Bronchial epithelial cell (primary cell): ENCODE measurements at places on chromosomes 3 and 15. TPM values are rescaled to one million over a fixed set of nuclear protein-coding genes. Genes with fewer than 3 reads are reported as not detected.

CYP1A1 gene
- total RNA-seq, result 0.26 TPM in 2 replicates

ATP13A3 gene
- 153 and 171 TPM in 2 replicates for total RNA-seq

LHFPL4 gene
- total RNA-seq, result not detected in 2 replicates

SLC2A2 gene
- not detected in 2 replicates for total RNA-seq

BNC1 gene
- total RNA-seq, result 37.6 and 74.2 TPM in 2 replicates

NAALADL2 gene
- 1.1 and 1.4 TPM in 2 replicates for total RNA-seq

TAMM41 gene
- 3.9 and 4.1 TPM in 2 replicates for total RNA-seq

LRRC58 gene
- total RNA-seq, result 20.5 and 21.3 TPM in 2 replicates

ZBTB20 gene
- 3.5 and 3.9 TPM in 2 replicates for total RNA-seq

PLA2G4E gene
- total RNA-seq, result under 0.01 and 1.4 TPM in 2 replicates

RBMS3 gene
- total RNA-seq, result 3.4 and 5.9 TPM in 2 replicates

TLR9 gene
- total RNA-seq, result not detected in 2 replicates

SNX4 gene
- total RNA-seq, result 21.9 and 23.0 TPM in 2 replicates

UNC13C gene
- 0.26 and 0.64 TPM in 2 replicates for total RNA-seq

EPHB1 gene
- under 0.01 TPM in 1 of 2 replicates, not detected in the other for total RNA-seq

DNA sequence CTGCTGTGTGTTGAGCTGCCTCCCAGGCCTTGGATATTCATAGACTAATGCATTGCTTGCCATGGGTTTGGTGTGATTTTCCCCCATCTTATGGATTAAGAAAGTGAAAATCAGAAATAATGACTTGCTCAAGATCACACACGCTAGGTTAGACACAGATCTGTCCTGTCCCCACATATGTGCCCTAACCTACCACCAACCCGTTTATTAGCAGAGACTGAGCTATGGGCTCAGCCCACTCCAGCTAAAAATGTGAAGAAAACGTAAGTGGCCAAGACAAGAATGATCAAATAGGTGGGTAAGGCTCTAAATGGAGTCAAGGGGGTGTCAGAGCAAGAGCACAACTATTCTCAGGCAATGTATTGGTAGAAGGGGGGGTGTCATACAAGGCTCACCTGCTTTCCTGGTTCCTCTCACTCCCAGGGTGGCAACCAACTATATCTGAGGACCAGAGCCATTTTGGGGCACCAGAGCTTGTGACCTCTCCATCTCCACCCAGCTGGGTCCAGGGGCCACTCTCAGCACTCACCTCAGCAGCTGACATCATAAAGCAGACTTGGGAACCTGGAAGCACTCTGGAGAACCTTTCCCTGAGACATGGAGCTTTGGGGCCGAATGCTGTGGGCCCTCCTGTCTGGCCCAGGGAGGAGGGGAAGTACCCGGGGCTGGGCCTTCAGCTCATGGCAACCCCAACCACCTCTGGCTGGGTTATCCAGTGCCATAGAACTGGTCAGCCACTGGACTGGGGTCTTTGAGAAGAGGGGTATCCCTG lies 1.4 kb downstream of the HEMK1 start:
- DNase-seq, result no peak

GRCh38 chr3:152071924-152072323 lies 196.8 kb upstream of the MBNL1 start:
- peak; percentile 55 for DNase-seq

DNA sequence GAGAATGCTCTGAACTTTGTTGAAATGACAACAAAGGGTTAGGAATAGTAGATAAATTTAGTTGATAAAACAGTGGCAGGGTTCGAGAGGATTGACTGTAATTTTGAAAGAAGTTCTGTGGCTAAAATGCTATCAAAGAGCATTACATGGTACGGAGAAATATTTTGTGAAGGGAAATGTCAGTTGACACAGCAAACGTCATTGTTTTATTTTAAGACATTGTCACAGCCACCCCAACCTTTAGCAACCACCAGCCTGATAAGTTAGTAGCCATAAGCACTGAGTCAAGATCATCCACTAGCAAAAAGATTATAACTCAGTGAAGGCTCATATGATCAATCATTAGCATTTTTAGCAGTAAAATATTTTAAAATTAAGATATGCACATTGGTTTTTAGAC lies 8.7 kb upstream of the ST3GAL6 start:
- no peak for DNase-seq

- no peak for DNase-seq
These were observed 34.8 kb upstream of the FILIP1L start for GRCh38 chr3:100149130-100149529.

DNA sequence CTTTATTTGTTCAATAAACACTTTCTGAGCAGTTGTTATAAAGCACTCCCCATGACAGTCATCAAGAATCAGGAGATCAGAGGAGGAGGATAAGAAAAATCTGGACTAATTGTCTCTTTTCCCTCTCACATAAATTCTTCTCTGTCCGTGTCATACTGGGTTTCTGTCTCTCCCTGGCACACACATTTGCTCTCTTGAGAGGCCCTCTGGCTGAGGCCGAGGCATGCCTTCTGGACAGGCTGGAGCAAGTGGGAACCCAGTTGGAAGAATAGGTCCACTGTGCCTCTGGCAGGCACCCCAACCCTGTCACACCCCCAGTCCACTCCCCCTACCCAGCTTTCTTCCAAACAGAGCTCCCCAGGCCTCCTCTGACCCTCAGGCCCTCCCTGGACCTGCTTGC lies 315.8 kb downstream of the UACA start:
- no peak for DNase-seq

- peak; percentile 68 for DNase-seq
These were observed 5.0 kb downstream of the ZBED2 start for GRCh38 chr3:111590143-111590491.

DNA sequence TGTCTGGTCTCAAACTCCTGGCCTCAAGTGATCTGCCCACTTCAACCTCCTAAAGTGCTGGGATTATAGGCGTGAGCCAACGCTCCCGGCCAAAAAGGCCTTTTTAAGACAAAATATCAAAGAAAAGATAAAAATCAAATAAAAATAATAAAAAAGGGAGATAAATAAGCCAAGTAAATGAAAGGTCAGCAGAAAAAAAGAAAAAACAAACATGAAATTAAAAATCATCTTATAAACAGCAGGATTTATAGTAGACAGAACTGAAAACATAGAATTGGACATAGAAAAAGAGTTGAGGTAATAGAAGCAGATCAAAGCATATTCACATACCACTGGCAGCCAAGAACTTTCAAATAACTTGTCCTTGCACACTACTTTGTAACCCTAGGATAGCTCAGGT lies 983.4 kb downstream of the ROBO2 start:
- DNase-seq, result no peak

DNA sequence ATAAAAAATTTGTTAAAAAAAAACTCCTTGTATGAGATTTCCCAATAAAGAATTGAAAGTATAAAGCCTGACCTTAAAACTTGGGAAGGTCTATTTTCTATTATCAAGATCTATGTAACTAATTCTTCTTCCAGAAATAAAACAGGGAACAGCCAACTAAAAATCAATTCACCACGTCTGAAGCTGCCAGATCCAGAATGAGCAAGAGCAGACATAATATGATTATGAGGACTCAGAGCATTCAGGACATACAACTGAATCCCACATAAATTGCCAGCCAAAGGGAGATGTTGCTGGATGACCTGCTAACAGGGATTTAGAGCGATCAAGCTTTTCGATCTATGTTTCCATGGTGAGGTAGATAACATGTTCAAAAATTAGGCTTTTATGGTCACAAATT lies 1151.3 kb upstream of the CADM2 start:
- no peak for DNase-seq

DNA sequence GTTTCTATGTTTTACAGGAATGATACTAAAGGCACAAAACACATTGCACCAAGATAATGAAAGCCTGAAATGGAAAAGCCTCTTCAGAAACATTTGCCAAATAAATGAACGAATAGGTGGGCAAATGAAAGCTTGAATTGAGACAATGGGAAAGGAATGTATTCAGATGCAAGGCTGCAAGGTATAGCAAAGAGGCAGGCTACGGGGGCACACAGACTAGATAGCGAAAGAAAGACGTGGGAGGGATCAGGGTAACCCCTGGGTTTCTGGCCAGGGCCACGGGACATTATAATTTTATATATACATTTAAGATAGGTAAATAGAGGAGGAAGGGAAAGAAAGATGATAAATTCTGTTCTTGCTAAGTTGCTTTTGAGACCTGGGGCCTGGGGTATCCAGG lies 95.9 kb upstream of the NLGN1 start:
- no peak for DNase-seq

- DNase-seq, result no peak
These were observed 8.2 kb downstream of the ARPIN start for GRCh38 chr15:89904519-89904918.

GRCh38 chr15:39851500-39852092 lies 68.5 kb downstream of the GPR176 start:
- no peak for DNase-seq

DNA sequence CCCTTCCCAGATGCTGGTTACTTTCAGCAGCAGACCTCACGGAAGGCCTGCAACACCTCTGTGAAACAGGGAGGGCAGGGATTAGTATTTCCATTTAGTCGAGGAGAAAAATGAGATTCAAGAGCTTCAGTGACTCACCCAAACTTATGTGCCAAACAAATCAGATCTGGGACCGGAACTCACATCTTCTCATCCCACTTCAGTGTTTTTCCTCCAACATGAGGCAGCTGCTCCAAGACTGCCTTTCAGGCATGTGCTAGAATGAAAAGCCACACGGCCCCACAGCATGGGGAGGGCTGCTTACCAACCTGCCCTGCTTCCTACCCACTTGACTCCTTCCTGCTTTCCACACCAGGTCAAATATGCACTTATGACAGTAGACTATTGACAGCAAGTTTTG lies 129.4 kb upstream of the SLC24A5 start:
- no peak for DNase-seq

GRCh38 chr15:99029341-99030144 lies 22.0 kb upstream of the PGPEP1L start:
- no peak for DNase-seq

DNA sequence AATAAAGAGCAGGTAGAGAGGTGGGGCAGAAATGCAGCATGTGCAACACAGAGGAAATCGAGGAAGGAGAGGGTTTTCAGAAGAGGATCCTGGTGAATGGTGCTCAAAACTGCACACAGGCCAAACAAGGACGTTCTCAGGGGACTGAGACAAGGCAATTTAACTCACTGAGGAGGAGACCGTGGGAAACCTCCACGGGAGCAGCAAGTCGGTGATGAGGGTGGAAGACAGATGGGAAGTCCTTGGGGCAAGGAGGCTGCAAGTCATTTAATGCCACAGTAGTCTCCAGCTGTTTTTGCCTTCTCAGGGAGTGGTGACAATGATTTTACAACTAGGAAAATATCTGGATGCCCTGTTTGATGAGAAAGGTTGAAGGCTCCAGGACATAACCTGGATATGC lies 11.5 kb upstream of the PDIA5 start:
- DNase-seq, result no peak

- DNase-seq, result no peak
These were observed 2.4 kb upstream of the CORO2B start for GRCh38 chr15:68576235-68576892.

- DNase-seq, result peak; percentile 71
These were observed 33.2 kb upstream of the GOLGA8B start for GRCh38 chr15:34616613-34617012.

DNA sequence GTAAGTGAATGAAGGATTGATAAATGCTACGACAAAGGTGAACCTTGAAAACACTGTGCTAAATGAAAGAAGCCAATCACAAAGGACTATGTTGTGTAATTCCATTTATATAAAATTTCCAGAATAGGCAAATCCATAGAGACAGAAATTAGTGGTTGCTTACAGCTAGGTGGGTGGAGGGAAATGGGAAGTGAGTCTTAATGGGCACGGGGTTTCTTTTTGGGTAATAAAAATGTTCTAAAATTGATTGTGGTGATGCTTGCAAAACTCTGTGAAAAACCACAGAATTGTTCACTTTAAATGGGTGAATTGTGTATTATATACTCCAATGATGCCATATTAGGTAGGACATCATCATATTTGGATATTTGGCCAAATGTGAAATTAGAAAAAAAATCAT lies 20.9 kb upstream of the TEX9 start:
- no peak for DNase-seq

- DNase-seq, result no peak
These were observed 358.5 kb downstream of the ZNF385D start for GRCh38 chr3:21392526-21392925.

DNA sequence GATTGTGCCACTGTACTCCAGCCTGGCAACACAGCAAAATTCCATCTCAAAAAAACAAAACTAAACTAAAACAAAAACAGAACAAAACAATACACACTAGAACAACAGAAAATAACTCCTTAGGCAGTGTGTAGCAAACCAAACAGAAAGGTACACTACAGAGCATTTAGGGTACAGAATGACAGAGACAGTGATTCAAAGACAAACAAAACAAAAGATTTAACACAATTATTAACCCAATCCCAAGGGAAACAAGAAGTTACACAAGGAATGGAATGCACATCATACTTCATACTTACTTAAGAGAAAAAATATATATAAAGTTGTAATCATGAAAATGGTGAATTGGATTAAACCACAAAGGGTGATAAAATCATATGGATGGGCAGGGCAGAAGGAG lies 12.9 kb downstream of the SLC25A20 start:
- no peak for DNase-seq

- DNase-seq, result no peak
These were observed 21.2 kb upstream of the ATP10A start for GRCh38 chr15:25884370-25884769.

DNA sequence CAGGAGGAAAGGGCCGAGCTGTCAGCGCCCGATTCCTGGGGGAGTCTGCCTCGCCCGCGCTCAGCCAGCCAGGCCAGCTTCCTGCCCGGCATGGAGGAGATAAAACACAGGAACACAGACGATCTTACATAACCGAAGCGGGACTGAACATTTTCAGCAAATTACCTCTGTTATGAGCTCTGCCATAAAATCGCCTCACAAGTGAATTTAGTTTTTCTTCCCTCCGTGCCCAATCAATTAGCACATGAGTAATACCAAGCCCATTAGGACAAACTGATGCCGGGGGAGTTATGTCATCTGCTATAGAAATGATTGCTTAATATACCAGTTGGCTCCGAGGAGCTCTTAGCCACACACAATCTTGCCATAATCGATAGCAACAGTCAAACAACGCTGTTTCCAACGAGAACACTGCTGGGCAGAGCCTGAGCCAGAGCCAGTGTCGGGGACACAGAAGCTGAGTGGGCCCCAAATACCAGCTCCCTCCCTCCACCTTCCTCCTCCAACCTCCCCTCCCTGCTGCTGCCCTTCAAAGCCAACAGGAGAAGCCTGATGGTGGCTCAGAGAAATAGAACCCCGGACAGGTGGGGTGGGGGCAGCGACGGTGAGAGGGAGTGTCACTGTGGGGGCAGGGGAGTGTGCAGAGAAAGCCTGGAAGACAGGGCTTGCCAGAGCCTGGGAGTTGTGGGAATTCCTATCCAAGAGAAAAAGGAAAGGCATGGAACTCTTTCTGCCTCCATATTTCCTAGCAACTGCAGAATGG lies 279.4 kb upstream of the TLE3 start:
- peak; percentile 64 for DNase-seq

GRCh38 chr3:179513862-179514261 lies 48.9 kb upstream of the ACTL6A start:
- peak; percentile 36 for DNase-seq
